Bronchus fibroblast of lung (primary cell): ENCODE measurements at places on chromosomes 16 and 17. TPM values are rescaled to one million over a fixed set of nuclear protein-coding genes. Genes with fewer than 3 reads are reported as not detected.

ITGB3 gene
- 2.4 and 2.8 TPM in 2 replicates for total RNA-seq

RASL10B gene
- 4.7 and 5.1 TPM in 2 replicates for total RNA-seq

EIF3CL gene
- 147 and 181 TPM in 2 replicates for total RNA-seq

RGS9 gene
- total RNA-seq: 0.84 and 1.5 TPM in 2 replicates

MEOX1 gene
- total RNA-seq: not detected in 2 replicates

MRPL58 gene
- total RNA-seq: 95.0 and 112 TPM in 2 replicates

PRPSAP2 gene
- total RNA-seq: 22.9 and 30.9 TPM in 2 replicates

ITGAD gene
- not detected in 2 replicates for total RNA-seq

SLX4 gene
- total RNA-seq: 6.4 and 6.9 TPM in 2 replicates

WFDC1 gene
- total RNA-seq: 0.59 TPM in 1 of 2 replicates, not detected in the other

FAM20A gene
- total RNA-seq: 0.74 and 1.0 TPM in 2 replicates

TAC4 gene
- total RNA-seq: not detected in 2 replicates

PGAP6 gene
- total RNA-seq: 41.5 and 49.5 TPM in 2 replicates

SLC52A1 gene
- total RNA-seq: 0.15 TPM in 1 of 2 replicates, not detected in the other

PTGES3L gene
- total RNA-seq: 0.15 and 0.50 TPM in 2 replicates

TAF1C gene
- 18.0 and 23.2 TPM in 2 replicates for total RNA-seq

KCNJ18 gene
- total RNA-seq: not detected in 2 replicates

MPO gene
- total RNA-seq: under 0.01 TPM in 1 of 2 replicates, not detected in the other

MARVELD3 gene
- not detected in 2 replicates for total RNA-seq

FOXN1 gene
- not detected in 2 replicates for total RNA-seq

KRTAP4-6 gene
- total RNA-seq: not detected in 2 replicates

DUXB gene
- not detected in 2 replicates for total RNA-seq
